ENCODE measurements at places on chromosomes 7 and 10.

DNA sequence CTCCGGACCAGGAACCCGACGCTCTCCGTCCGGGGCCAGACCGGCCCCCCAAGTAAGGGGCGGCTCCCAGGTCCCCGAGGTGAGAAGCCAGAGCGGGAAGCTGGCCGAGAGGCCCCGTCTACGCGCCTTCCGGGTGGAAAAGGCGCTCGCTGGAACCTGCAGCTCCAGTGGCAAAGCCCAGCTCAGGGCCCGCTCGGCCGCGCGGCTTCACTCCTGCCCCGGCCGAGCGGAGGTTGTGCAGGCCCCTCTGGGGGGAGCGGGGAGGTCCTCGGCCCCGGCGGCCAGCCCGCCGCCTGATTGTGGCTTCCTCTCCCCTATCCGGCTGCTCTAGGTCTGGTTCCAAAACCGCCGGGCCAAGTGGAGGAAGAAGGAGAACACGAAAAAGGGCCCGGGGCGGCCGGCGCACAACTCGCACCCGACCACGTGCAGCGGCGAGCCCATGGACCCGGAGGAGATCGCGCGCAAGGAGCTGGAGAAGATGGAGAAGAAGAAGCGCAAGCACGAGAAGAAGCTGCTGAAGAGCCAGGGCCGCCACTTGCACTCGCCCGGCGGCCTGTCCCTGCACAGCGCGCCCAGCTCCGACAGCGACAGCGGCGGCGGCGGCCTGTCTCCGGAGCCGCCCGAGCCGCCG lies 2.9 kb downstream of the UNCX start:
- DNase-seq = no peak

DNA sequence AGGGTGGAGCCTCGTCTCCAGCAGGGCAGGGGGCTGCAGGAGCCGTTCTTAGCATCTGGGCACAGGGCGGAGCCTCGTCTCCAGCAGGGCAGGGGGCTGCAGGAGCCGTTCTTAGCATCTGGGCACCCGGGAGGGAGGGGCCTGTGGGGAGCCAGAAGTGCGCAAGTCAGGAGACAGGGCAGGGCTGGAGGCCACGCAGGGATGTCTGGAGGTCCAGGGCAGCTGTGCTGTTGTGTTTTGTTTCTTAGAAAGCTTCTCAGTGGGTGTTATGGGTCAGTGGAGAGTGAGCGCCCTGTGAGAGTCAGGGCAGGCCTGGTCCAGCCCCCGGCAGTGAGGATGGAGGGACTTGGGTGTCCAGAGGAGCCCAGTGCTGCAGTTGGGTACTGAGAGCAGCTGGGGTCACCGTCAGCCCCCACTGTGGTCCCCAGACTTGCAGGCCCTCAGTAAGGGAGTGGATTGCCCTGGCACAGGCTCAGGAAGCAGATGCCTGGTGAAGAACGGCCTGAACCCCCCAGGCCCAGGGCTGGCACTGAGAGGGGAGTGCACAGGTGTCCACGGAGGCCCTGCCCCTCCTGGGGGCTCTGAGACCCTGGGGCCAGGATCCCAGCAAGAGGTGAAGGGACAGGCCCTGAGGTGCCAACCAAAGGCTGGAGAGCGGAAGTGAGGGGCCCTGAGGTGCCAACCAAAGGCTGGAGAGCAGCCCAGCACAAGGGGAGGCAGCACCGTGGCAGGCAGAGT lies 29.8 kb downstream of the FAM20C start:
- DNase-seq = no peak

- no peak for DNase-seq
These were observed 119.3 kb upstream of the FRMD4A start for GRCh38 chr10:14450041-14450491.

- no peak for DNase-seq
These were observed 164.2 kb upstream of the DPP6 start for GRCh38 chr7:153887749-153888569.

DNA sequence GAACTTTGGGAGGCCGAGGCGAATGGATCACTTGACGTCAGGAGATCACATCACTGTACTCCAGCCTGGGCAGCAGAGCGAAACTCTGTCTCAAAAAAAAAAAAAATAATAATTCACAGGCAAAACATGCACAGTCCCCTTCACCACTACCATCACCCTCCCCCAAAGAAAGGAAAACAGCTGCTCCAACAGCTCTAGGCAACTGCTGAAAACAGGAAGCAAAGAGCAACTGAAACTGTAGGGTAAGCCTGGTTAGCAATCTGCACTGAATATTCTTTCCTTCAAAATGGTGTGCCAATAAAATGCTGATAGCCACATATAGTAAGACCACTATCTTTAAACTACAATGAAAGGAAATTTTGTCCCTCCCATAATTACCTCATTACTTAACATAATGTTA lies 11.8 kb downstream of the NT5C2 start:
- DNase-seq = no peak

- no peak for DNase-seq
These were observed 34.0 kb downstream of the FAM20C start for GRCh38 chr7:226281-226895.
